ENCODE measurements at places on chromosomes 2 and 18. TPM values are rescaled to one million over a fixed set of nuclear protein-coding genes. Genes with fewer than 3 reads are reported as not detected.

- DNase-seq, result no peak
- H3K4me1 ChIP-seq, result peaks cover 29% of the 10 kb centered on the region
- no peak overlapping the region for H3K4me3 ChIP-seq
- no peaks in the 10 kb centered on the region for H3K36me3 ChIP-seq
- H3K27me3 ChIP-seq, result no peaks in the 10 kb centered on the region
- H3K27ac ChIP-seq, result no peak overlapping the region
Measured at GRCh38 chr2:152428800-152429582, 94.0 kb downstream of the FMNL2 start.

GRCh38 chr2:62743506-62743905 lies 38.0 kb downstream of the EHBP1 start:
- no peak for DNase-seq
- no peaks in the 10 kb centered on the region for H3K36me3 ChIP-seq
- H3K4me3 ChIP-seq, result no peak overlapping the region
- H3K4me1 ChIP-seq, result peaks cover 37% of the 10 kb centered on the region
- H3K27me3 ChIP-seq, result no peaks in the 10 kb centered on the region

DNA sequence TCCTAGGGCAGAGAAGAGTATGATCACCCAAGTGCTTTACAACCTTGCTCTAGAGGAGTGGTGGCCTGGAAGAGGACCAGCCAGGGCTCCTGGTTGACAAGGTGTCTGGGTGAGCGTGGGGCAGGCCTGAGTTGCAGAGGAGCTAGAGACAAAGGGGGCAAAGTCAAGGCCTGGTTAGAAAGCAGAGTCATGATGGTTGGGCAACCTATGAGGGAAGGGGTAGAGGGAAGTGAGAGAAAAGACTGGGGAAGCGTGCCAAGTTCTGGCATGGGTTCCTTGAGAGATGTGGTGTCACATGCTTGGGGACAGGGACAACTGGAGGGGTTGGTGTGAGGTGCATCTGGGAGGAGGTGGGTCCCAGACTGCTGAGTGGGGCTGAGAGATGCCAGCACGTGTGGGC lies 13.5 kb downstream of the ZFP36L2 start:
- peaks cover 4% of the 10 kb centered on the region for H3K4me1 ChIP-seq
- H3K36me3 ChIP-seq, result no peaks in the 10 kb centered on the region
- peak; percentile 73 for DNase-seq
- no peak overlapping the region for H3K4me3 ChIP-seq
- H3K27me3 ChIP-seq, result no peaks in the 10 kb centered on the region

Gene COQ10B
- 35.9 TPM for total RNA-seq

DNA sequence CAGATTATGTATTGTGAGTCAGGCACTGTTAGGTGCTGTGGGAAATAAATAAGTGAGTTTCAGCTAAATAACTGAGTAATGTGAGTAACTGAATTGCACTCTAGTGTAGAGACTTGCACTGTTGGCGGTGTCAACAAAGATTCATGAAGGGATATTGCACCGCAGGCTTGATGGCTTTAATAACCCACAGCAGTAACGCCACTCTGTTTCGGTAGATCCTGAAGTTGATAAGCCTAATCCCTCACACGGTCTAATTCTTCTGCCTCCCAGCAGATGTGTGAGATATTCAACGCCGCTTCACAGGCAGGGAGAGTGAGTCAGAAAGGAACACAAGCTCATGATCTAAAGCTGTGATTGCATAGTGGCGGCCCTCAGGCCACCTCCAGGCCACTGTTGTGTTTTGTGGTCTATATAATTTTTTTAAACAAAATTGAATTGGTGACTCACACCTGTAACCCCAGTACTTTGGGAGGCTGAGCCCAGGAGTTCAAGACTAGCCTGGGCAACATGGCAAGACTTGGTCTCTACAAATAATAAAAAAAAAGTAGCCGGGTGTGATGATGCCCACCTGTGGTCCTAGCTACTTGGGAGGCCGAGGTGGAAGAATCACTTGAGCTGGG lies 94.3 kb downstream of the LIPG start:
- no peaks in the 10 kb centered on the region for H3K36me3 ChIP-seq
- H3K27ac ChIP-seq, result no peak overlapping the region
- H3K4me3 ChIP-seq, result no peak overlapping the region
- no peaks in the 10 kb centered on the region for H3K4me1 ChIP-seq

Gene LINC00305
- not detected for total RNA-seq

Gene SPATA3
- total RNA-seq, result not detected
